DMS79 (cell line): ENCODE measurements at places on chromosomes 3 and 15.

GRCh38 chr3:32641356-32641755 lies 43.6 kb upstream of the CNOT10 start:
- no peak for DNase-seq

DNA sequence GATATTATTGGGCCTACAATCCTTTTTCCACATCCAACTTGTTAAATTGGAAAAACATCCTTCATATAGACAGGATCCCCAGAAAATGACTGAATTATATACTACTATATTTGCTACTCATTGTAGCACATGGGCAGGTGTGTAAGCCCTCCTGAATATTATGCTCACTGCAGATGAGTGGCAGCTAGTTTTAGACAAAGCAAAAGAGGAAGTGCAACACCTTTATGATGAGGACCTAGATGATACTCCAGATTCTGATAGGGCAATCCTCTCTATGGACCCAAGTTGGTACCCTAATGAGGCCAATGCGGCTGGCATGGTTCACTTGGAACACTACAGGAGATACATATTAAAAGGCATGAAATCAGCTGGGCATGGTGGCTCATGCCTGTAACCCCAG lies 119.1 kb upstream of the PLCL2 start:
- no peak for DNase-seq

DNA sequence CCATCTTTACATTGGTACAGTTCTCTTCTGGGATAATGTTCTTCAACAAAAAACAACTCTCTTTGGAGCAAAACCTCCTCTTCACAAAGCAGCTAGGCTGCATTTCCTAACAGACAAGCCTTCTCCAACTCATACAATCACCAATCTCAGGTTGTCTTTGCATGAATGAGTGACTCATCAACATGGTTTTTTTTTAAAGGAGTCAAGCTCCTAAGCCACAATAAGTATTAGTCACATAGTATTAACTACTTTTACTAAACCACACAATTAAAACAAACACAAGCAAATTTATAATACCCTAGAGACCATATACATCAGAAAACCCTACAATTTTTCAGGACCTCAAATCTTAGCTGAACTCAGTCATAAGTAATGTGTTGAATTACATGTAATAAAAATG lies 137.4 kb downstream of the TBC1D5 start:
- no peak for DNase-seq

GRCh38 chr15:88656760-88657221 lies 18.0 kb downstream of the ISG20 start:
- DNase-seq = no peak

GRCh38 chr3:72932416-72932815 lies 44.6 kb downstream of the GXYLT2 start:
- no peak for DNase-seq

DNA sequence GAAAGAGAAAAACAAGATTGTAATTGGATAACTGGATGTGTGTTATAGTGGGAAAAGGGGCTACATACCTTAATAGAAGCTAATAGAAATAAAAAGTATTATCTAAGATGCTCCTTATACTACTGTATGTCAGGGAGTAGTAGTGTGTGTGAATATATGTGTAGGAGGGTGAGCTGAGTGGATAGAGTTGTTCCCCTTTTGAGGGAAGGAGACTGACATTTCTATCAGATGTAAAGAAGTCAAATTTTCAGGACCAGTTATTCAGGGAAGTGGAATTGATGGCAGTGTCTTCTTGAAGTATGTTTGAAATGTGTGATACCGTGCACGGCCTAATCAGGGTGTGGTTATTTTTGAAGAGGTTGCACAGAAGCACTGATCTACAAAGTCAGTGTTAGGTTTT lies 49.1 kb downstream of the PCOLCE2 start:
- DNase-seq = no peak

DNA sequence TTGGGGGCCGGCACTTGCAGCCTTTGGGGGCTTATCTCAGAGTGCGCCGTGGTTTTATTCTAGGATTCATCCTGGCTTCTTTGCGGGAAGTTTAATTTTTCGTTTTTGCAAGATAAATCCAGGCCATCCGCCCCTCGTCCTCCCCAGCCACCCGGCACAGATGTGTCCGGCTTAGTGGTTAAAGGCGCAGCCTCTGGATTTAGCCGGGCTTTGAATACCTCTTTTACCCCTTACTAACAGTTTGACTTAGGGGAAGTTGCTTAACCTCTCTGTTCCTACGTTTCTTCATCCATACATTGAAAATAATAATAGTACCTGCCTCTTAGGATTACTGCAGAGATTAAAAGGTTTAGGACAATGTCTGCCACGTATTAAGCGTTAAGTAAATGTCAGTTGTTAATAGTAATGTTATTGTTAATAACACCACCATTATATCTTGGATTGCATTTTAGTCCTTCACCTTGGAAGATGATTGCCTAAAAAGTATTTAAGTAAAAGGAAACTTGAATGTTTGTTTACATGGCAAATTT lies 714 bp downstream of the ECT2 start:
- no peak for DNase-seq

DNA sequence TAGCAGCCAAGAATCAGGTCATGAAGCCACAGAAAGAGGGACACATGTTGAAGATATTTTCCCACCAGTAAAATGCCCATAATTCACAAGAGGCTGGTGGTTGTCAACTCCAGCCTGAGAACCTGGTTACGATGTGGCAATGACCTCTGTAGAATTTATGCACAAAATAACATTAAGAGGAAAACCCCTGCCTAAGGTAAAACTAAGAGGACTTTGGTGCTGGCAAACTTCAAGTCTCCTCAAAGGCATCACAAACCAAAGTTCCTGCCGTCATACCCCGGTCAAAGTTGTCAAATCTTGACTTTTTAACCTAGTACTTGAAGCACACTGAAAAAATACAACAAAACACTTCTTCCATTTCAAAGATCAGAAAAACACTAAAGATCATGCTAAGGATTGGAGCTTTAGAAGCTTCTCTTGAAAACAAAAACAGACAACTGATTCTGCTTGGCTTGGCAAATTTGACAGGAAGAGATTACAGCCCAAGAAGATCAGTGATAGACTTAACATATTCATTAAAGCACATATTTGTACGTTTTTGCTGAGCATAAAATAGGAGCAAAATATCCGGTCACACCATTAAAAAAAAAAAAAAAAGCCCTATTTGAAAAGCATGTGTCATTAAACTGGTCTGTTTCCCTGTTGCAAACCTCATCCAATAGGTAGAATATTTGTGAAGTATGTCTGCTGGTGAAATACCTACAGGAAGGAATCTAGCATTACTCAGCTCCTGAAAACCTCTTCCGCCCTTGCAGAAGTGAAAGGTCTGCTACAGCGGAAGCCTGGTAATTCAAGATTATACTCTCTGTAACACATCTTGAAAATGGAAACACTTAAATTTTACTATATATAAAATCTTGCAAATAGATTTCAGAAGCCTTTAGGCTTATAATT lies 22.8 kb downstream of the EIF4E3 start:
- DNase-seq = no peak

- DNase-seq = peak; percentile 17
These were observed 28.3 kb upstream of the CRYBG3 start for GRCh38 chr3:97793420-97794019.

DNA sequence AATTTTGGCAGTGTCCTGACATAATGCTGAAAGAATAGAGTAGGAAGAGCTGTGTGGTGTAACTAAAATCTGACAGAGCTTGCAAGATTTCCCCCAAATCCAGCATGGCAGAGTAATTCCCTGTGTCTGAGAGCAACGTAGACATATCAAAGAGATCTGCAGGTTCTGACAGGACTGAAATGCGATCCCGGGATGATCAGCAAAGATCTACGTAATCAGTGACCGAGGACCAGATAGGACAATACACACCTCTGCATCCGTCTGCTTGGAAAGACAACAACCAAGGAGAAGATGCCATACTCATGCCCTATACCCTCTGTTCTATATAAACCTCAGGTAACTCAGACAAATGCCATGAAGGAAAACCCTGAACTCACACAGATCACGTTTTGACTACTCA lies 26.6 kb upstream of the SYNPR start:
- no peak for DNase-seq

- DNase-seq = no peak
These were observed 462.2 kb downstream of the NSUN3 start for GRCh38 chr3:94525043-94525442.
